ENCODE measurements at places on chromosomes 6 and 20. TPM values are rescaled to one million over a fixed set of nuclear protein-coding genes. Genes with fewer than 3 reads are reported as not detected.

Gene NNAT
- 31.4 TPM for total RNA-seq

Gene CYP21A2
- total RNA-seq = not detected

Gene ENPP3
- 2.4 TPM for total RNA-seq

Gene LMBRD1
- 86.8 TPM for total RNA-seq

Gene HIVEP2
- 17.0 TPM for total RNA-seq
